Activated CD4-positive, alpha-beta T cell treated with anti-CD3 and anti-CD28 coated beads for 36 hours (primary cell): ENCODE measurements at places on chromosomes 3 and 15. TPM values are rescaled to one million over a fixed set of nuclear protein-coding genes. Genes with fewer than 3 reads are reported as not detected.

RAB11A gene
- total RNA-seq, result 129 TPM

CFAP92 gene
- total RNA-seq, result 0.64 TPM

LYZL4 gene
- not detected for total RNA-seq

ZKSCAN7 gene
- total RNA-seq, result 2.0 TPM

LEKR1 gene
- 0.53 TPM for total RNA-seq

LDHAL6B gene
- not detected for total RNA-seq

ITIH1 gene
- not detected for total RNA-seq

CHL1 gene
- total RNA-seq, result not detected

SNTN gene
- total RNA-seq, result not detected

ARRDC4 gene
- total RNA-seq, result 1.1 TPM

CIB2 gene
- 0.91 TPM for total RNA-seq

UBAP1L gene
- 3.2 TPM for total RNA-seq

SLC2A2 gene
- total RNA-seq, result not detected

COX5A gene
- 313 TPM for total RNA-seq

GOLGA6L10 gene
- total RNA-seq, result 1.6 TPM

TP63 gene
- total RNA-seq, result 0.33 TPM

FAM81A gene
- total RNA-seq, result 0.26 TPM

HRG gene
- total RNA-seq, result not detected

VGLL3 gene
- total RNA-seq, result not detected

SAMD7 gene
- total RNA-seq, result not detected

CADPS gene
- total RNA-seq, result not detected
